Mucosa of descending colon (tissue), 3 donors: ENCODE measurements at places on chromosomes 11 and 22. TPM values are rescaled to one million over a fixed set of nuclear protein-coding genes. Genes with fewer than 3 reads are reported as not detected.

The TMEM151A gene
- total RNA-seq, result 0.17 TPM

The POTEH gene
- not detected for total RNA-seq

The KRTAP5-7 gene
- 0.75 TPM for total RNA-seq

GRCh38 chr11:32884770-32885384, 7.7 kb upstream of the QSER1 start:
- DNase-seq, result no peak

GRCh38 chr11:46417711-46418110, 26.1 kb upstream of the CHRM4 start:
- DNase-seq, result no peak

GRCh38 chr11:122362381-122362780, 246.4 kb upstream of the BLID start:
- DNase-seq, result no peak

- no peak for DNase-seq
Measured at GRCh38 chr22:47484960-47485569, 722.6 kb downstream of the TBC1D22A start.

GRCh38 chr11:72703267-72704008, 29.2 kb upstream of the PDE2A start:
- peak; percentile 75 for DNase-seq

GRCh38 chr11:81658722-81659121, 1074.9 kb downstream of the FAM181B start:
- no peak for DNase-seq

DNA sequence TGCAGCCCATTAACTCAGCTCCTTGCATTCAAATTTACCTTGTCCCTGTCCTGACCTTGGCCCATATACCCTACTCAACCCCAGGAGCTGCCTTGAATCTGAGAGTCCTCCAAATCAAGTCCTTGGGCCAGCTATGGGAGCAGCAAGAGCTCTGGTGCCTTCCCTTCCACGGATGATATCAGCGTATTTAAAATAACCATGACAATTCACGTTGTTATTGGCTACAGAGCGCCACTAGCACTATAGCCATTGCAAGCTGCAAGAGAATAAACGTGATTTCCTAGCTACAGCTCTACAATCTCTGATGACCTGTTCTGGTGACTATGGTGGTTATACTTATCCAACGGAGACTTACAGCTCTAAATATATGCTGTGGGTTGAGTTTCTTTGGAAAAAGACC, 357.8 kb downstream of the LARGE1 start:
- DNase-seq, result no peak

DNA sequence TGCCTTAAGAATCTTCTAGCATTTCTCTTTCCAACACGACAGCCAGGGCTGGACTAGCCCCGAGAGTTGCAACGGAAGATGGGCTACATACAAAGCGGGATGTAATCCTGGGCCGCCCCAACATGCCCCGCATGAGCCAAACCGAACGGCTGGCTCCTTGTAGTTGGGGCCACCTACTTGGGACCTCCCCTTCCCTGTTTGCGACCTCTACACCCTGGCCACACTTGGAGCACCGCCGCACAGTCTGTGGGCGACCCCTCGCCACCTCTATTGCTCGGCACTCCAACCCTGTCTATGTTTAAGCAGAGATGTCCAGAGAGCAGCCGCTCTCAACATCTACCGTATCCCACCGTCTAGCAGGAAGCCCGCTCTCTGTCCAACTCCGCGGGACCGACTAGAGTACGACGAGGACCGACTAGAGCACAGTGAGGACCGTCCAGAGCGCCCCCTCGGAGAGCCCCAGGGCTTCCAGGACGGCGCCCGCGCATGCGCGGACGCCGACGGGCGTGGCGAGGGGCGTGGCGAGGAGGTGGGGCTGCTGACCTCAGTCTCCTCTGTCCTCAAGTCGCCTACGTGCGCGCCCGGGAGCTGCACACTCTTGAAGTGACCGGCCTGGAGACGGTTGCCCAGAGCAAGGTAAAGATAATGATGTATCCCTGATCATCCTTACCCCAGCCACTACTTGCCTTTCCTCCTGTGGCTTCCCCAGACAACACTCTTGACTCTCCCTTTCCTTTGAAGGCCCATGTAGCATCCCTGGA, 32.3 kb downstream of the NEAT1 start:
- peak; percentile 95 for DNase-seq

DNA sequence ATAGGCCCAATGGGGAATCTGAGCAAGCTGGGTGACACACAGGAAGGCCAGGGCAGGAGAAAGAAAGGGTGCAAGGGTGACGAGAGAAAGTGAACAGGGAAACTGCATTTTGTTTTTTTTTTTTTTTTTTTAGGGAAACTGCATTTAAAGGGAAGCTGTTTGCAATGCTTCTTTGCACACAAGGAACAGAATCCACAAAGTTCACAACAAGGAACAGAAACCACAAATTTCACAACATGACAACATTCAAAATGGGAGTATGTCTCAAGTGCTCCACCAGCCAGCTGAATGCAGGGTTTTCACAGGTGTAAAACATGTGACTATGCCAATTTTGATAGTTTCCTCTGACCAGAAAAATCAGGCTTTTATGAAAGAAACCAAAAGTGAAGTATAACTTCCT, 6.8 kb upstream of the PLAAT3 start:
- DNase-seq, result no peak

- no peak for DNase-seq
Measured at GRCh38 chr11:3143136-3143880, 21.8 kb downstream of the OSBPL5 start.
